Small intestine (tissue), 16 donors: ENCODE measurements at places on chromosomes 11 and 22.

GRCh38 chr22:44219101-44219870 is 38.6 kb downstream of the PARVG start:
- DNase-seq: no peak

DNA sequence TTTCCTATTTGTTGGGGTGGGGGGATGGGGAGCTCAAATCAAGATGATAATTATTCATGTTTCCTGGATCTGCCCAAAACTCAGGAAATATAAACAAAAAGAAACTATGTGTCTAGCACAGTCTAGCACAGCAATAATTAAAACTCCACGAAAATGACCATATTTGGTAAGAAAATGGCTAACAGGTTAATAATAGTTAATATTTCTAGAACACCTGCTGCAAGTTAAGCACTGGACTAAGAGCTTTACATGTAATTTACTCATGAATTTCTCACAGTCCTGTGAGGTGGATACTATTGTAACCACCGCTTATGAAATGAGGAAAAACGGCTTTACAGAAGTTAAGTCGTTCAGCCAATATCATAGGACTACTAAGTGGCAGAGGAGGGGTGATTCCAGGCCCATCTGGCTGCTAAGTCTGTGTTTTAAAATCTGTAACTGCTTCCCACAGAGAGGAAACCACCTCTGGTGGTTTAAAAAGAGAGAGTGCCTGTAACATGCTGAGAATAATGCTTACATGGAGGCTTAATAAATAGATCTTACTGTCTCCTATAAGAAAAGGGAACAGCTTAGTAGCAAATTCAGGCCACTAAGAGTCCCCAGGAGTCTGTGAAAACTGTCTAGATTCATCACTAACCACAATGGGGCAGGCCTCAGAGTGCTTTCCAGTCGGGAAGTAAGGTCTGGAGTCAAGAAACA is 11.0 kb upstream of the AMOTL1 start:
- no peak for DNase-seq

- no peak for DNase-seq
Observed at GRCh38 chr11:22169833-22170232, 23.1 kb upstream of the ANO5 start.

GRCh38 chr11:65288706-65289536 is 25.7 kb upstream of the CDC42EP2 start:
- no peak for DNase-seq

- DNase-seq: no peak
Observed at GRCh38 chr11:79129702-79130101, 311.1 kb downstream of the TENM4 start.
